ENCODE measurements at places on chromosomes 16 and 17.
A peak's percentile ranks its signal among the peaks of the same experiment; 100 is the strongest.

DNA sequence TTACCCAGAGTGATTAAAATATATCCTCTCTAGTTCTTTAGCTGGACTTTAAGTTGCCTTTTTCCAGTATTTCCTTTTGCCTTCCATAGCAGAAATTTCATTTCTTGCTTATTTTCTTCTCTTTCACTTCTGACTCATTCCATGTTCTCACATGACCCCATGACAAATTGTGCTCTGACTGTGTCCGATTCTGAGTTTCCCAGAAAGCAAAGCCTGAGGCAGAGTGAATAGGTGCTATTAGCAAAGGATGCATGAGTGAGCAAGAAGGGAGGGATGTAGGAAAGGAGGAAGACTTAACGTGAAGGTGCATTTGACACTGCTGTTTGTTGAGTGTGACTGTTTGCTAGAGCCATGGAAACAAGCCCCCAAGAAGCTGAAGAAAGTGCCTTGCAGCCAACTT lies 82.6 kb upstream of the CNTNAP4 start:
- DNase-seq, result no peak

DNA sequence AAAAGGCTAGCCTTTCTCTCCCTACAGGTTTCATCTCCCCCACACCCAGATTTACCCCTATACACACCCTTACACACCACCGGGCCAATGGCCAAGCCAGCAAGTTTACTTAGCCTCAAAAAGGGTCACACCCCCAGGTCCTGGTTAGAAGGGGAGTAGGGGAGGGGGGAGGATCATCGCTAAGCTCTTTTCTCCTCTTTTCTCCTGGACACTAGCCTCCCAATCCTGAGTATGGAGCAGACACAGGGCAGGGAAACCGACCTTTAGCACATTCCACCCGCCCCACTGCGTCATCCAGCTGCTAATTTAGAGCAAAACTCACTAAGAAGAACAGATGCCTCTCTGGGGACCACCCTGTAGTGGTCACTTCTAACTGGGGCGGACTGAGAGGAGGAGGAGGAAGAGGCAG lies 4.4 kb downstream of the ACLY start:
- peak; percentile 54 for DNase-seq

DNA sequence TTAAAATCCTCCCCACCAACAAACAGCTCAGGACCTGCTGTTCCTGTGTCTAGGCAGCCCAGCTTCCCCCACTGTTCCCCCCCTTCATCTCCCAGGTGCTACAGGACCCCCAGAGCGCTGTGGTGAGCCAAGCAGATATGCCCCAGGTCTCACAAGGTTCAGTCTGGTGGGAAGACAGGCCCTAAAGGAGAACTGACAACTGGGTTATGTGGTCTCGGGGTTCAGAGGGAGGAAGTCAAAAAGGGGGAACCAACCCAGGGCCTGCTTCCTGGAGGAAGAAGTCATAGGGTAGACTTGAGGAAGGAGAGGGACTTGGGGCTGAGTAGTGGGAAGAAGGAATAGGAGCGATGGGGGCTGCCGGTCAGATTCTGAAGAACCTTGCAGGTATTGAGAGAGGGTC lies 2.6 kb downstream of the RIPOR1 start:
- peak; percentile 76 for DNase-seq

- peak; percentile 53 for DNase-seq
Measured at GRCh38 chr16:79272141-79272577, 328.4 kb downstream of the MAF start.

GRCh38 chr17:1807890-1808289 lies 21.8 kb downstream of the SMYD4 start:
- DNase-seq, result no peak

DNA sequence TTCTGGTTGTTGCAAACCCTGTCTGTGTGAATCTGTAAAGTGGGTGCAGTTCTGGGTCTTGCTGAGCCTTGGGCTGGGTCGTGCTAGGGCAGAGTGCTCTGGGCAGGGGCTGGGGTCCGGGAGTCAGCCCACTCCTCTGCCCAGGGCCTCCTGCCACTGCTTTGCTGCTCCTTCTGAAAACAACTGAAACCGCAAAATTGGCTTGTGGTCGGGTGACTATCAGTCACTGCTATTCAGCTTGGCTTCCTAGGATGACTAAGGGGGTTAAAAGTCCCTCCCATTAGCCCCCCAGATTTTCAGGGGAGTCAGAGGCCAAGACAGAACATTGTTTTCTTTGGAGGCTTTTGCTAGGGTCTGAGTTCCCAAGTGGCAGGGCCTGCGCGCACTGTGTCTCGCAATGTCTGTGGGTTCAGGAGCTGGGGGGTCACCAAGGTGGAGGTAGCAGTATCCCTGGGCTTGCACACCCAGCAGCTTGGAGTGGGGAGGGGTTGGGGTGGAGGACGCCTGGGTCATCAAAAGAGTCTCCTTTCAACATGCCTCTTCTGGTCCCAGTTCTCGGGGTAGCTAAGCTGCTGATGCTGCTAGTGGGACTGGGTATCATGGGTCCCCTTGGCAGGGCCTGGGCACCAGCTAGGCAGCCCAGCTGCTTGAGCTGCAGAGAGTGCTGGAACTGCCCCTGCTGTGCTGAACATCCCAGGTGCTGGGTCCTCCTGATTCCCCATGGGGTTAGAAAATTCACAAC lies 13.5 kb upstream of the TBX21 start:
- DNase-seq, result no peak

GRCh38 chr17:27609611-27610303 lies 21.2 kb upstream of the LGALS9 start:
- peak; percentile 62 for DNase-seq

DNA sequence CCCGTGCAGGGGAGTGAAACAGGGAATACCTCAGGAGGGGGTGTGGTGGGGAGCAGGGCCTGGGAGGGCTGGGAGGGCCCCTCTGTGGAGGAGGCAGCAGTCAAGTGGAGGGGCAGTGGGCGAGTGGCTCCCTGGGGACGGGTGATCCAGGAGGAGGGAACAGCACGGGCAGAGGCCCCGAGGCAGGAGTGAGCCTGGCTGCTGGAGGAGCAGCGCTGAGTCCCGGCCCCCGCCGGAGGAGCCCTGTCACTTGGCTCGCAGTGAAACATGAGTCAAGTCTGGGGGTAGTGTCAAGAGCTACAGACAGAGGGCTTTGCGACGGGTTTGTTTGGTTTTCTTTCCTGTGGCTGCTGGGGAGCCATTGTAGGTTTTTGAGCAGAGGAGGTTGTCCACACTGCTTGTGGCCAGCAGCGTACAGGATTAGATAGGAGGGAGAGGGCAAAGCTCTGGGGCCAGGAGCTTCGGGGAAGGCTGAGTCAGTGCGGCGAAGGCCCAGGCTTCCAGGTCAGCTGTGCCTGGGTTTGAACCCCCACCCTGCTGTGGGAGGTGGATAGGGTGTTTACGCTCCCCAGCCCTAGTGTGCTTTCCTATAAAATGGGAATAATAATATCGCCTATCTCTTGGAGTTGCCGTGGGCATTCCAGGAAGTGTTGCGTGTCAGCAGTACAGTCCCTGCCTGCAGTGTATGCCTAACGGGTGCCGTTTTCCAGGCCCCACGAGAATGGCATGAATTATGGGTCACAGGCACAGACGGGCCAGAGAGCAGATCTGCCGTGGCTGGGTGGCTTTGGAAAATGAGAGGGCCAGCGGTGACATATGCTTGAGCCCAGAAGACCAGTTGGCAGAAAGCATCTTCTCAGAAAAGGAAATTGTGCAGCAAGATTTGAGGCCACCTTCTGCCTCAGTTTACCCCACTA lies 115.9 kb upstream of the CIBAR2 start:
- DNase-seq, result no peak

GRCh38 chr17:22570144-22570845 lies 878.0 kb downstream of the KCNJ18 start:
- no peak for DNase-seq

- peak; percentile 66 for DNase-seq
Measured at GRCh38 chr16:1003391-1004347, 22.1 kb downstream of the SOX8 start.

DNA sequence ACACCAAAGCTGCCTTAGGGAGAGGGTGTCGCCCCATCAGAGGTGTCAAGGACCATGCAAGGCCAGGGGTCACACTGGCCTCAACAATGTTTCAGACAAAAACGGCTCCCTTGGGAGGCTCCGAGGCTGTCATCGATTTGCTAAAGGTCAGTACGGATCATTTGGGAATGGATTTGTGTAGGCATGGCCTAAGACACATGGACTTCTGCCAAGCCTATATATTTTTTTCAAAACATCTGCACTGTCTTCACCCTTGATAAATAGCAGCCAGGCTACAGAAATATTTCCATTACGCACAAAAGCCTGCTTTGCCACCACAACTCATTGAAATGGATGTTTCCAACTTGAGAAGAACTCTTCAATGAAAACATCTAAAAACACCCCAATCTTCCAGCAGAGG lies 10.3 kb downstream of the CUEDC1 start:
- no peak for DNase-seq

DNA sequence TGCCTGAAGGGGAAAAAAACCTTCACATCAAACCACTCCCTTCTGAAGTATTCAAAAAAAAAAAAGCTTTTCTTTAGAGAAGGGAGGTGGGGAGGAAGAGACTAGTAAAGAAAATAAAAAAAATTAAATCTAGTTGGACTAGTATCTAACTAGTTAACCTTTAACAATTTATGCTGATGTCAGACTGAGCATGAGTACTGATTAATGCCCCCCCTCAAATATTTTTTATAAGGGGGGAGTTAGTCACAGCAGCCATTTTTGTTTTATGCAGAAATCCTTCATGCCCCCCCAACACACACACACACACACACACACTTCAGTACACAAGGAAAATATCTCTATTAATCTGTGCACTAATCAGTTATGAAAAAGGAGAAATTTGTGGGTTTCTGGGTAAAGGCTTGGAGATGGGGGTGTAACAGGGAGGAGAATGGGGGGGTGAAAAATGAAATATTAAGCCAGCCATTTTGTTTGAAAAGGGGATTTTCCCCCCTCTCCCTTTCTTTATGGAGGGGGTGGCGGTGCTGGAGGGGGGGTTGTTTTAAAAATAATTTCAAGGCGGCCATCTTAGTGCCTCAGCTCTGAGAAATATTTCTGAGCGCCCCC lies 4.7 kb upstream of the CHD3 start:
- no peak for DNase-seq

DNA sequence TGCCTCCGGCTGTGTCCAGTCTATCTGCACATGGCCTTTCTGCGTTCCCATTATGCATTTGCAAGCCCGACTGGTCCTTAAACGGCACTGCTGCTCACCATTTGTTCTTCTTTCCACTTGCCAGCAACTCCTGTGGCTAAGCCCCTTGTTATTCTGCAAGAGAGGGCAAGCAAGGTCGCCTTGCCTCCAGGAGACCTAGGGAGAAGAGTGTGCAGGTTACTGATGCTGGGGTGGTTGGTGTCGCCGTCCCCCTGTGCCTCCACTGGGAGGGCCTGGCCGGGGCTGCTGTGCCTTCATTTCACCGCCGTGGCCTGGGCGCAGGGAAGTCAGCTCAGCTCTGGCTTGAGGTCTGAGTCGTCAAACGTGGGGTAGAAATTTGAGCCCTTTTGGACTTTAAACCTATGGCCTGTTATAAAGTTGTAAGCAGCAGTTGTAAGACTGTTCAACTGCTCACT lies 12.7 kb downstream of the SLC6A4 start:
- DNase-seq, result peak; percentile 76

GRCh38 chr17:83200751-83201150 lies 121.3 kb downstream of the METRNL start:
- DNase-seq, result peak; percentile 44

DNA sequence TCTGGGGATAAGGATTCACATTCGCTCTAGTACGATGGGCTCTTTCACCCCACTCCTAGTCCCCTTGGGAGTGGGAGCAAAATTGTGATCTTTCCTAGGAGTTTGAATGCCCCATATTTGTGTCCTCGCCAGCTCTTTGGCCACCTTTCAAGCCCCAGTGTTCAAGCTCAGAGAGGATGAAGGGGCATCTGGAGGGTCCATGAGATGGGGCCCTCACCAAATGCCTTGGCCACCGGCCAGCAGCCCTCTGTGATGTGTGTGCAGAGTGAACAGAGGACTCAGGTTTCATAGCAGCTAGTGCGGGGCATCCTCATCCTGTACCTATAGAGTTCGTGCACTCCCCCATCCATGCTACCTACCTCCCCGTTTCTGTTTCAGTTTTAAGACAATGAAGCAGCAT lies 140.6 kb downstream of the RAB11FIP4 start:
- DNase-seq, result no peak

DNA sequence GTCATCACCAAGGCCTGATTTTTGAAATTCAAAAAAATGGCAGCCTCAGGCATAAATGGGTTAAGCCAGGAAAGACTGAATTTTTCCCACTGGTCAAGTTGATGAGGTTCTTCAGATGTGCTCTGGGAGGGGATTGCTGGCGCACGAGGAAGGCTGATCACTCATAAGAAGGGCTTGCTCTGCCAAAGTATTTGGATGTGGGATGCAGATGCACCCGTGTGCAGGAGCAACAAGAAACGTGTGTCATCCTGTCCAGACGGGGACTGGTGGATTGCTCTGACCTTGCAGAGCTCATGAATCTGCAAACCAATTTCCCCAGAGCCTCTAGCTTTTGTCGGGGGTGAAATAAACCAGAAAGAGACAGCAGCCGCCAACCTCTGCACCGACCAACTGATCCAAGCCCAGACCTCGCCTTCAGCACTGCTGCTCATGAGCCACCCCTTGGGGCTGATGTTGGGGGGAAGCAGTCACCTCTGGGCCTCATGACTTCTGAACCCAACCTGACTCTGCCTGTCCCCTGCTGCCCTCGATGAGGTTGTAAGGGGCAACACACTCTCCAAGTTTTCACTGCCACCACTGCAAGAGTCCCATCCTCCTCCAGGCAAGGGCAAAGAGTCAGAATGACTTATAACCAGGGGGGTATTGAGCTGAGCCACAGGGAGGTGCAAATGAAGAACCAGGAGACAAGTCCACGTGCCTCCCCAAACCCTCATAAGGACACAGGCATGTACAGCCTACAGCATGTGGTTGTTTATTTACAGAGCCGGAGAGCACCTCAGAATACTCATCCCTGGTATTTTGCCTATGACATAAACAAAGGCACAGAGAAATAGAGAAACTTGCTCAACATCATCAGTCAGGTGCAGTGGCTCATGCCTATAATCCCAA lies 452.0 kb downstream of the SOX9 start:
- DNase-seq, result peak; percentile 34

- DNase-seq, result no peak
Measured at GRCh38 chr17:57918017-57918895, 37.0 kb downstream of the CUEDC1 start.

- no peak for DNase-seq
Measured at GRCh38 chr16:1874854-1875253, 2.9 kb upstream of the MEIOB start.

DNA sequence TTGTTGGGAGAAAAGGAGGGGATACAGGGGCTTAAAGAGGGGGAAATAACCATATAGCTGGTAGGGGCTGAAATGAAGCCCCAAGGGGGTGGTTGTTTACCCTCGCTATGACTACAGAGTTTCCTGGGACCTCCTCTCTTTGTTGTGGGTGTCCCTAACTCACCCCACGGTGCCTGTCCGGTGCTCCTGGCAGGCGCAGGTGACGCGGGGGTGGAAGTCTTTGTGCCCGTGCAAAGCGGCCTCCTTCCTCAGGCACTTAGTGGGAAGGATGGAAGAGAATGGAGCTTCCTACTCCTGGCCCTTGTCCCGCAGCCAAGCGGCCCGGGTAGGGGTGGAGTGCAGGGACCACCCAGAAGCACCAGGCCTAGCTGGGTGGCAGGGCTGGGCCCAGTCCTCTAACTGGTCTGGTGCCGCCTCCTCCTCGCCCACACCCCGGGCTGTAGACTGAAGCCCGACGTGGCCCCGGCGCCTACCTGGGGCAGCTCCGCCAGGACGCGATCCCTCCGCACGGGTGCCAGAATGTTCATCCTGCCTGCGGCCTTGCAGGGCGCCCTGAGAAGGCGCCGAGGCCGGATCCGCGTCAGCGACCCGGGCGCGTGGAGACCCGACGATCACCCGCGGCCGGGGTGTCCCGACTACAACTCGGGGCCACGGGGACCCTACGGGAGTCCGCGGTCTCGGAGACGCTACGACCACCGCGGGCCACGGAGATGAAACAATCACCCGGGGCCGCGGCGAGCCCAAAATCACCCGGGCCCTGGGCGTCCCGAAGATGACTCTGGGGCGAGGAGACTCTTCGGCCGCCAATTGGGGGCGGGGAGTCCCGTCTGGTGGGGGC lies 709 bp downstream of the RAB34 start:
- DNase-seq, result no peak

Measured in Peyer's patch (tissue), 4 donors.